ENCODE measurements at places on chromosomes 2 and 18.

GRCh38 chr2:75614162-75614651 lies 32.4 kb upstream of the MRPL19 start:
- DNase-seq: no peak

GRCh38 chr18:13641551-13642439 lies 84.6 kb downstream of the FAM210A start:
- DNase-seq: no peak

DNA sequence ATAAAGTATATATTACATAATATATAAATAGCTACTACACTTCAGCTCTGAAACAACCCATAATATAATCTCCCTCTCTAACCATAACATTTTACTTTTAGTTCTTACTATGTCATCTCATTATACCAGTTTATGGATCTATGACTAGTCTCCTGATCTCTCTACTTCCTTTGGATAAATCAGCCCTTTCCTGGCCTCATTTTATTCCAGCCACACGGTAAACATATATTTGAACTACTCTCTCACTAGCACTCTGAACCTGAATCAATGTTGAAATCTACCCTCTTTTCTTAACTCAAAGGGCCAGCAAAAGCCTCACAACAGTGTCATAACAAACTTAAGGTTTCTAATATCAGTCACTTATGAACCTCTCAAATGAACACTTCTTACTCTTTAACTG lies 62.6 kb downstream of the BAZ2B start:
- DNase-seq: no peak

DNA sequence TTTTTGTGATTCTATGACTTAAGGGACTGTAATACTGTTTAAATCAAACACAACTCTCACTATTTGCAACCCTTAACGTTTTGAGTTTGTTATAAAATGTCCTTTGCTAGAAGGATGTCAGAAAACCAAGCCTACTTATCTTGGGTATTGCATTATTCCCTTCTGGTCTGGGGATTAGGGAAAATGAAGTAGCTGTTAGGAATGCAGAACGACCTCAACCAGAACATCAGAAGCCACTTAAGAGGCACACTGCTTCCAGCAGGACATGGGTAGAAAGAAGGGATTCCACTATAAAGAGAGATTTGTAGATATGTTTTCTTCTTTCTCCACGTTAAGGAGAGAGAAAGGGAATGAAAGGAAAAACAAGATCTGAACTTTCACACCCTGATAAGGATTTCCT lies 101.2 kb downstream of the SETBP1 start:
- DNase-seq: no peak

DNA sequence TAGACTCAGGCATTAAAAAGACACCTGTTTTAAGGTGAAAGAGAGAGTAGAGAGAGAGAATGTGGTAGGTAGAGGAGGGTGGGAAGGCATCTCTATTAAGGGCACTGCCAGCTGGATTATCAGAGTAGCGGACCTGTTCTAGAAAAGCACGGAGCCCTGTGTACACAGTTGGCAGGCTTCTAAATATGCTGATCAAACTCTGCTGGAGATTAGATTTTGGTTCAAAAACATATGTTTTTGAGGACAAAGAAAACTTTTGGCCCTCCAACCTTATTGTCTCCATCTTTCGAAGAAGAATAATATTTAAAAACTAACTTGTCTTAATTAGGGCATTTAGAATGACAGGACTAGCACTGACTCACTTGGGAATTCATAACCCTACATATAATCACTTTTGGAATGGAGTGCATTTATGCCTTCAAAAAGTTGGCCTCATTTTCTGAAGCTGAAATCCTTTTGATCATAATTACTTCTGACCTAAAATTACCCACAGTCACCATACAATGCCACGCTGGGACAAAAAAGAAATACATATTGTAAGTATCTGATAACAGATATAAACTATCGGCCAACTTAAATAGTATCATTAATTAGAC lies 254.6 kb downstream of the MEIS1 start:
- DNase-seq: no peak

- no peak for DNase-seq
These were observed 21.9 kb upstream of the RNF149 start for GRCh38 chr2:101330253-101330933.
